SJSA1 (cell line): ENCODE measurements at places on chromosomes 6 and 20. TPM values are rescaled to one million over a fixed set of nuclear protein-coding genes. Genes with fewer than 3 reads are reported as not detected.

RBM12 gene
- total RNA-seq: 59.2 and 64.1 TPM in 2 replicates

APOM gene
- 0.75 and 1.1 TPM in 2 replicates for total RNA-seq

GRCh38 chr6:150189122-150189521, 46.3 kb downstream of the PPP1R14C start:
- no peak for DNase-seq

- no peak for DNase-seq
These were observed 73.1 kb downstream of the OR2B2 start for GRCh38 chr6:27838945-27839625.

ADGB gene
- total RNA-seq: not detected in 2 replicates

- DNase-seq: no peak
These were observed 475.2 kb upstream of the MARCKS start for GRCh38 chr6:113381959-113382358.

DPPA5 gene
- not detected in 2 replicates for total RNA-seq

DNA sequence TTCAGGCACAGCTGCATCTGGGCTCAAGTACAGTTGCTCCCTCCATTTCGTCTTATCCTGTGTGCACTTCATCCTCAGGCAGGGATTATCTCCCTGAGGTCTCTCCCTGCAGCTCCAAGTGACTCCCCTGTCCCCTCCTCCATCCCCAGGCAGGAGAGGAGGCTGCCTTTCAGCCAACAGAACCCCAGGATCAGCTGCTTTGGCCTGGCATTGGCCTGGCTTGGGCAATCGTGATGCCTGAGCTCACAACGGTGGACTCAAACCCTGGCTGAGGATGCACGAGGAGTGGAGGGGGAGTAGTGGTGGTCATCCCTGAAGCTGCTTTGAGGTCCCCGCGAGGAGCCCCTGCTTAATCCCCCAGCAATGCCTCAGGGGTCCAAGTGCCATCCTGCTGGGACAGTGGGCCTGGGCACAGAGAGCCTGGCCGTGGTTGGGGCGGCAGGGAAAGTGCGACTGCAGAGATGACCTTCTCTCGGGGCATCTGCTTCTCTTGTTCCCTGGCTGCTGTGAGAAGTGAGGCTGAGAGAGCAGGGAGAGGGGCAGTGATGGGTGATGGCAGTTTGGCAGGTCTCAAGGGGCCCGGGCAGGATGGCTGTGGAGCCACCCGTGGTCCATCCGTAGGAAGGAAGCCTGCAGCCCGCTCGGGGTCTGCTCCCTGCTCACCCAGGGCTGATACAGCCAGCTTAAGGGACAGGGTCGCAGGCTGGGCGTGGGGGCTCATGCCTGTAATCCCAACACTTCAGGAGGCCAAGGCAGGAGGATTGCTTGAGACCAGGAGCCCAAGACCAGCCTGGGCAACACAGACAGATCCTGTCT, 6.0 kb upstream of the HRH3 start:
- no peak for DNase-seq

EPB41L1 gene
- total RNA-seq: 3.5 and 4.2 TPM in 2 replicates

DNA sequence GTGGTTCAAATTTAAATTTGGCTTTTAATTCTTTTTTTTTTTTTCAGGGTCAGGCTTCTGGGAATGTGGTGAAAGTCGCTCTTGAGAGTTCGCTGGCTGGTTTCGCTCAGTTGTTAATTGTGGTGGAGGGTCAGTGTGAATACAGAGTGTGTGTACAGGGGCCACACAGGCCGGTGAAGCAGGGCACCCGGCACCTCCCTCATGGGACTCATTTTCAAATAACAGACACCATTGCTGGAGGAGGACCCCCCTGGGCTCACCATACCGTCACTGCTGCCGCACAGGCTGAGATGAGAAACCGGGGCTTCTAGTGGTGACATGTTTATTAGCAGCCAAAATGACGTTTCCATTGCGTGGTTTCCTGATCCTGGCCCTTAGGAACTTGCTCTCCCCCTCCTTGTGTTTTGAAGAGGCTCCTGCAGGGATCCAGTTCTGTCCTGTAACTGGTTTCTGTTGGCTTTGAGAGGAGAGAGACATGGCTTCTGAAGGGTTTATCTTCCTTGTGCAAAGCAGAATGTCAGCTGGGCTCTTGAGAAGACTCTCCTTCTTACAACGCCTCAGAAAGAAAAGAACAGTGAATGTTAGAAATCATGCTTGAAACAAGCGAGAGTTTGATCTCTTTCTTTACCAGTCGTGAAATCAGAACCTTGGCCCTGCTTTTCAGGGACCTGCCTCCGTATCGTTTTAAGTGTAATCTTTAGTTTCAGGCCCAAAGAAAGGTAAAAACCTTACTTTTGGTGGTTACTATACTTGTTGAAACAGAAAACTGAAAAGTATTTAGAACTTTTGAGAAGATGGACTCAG, 37.8 kb downstream of the DUSP22 start:
- no peak for DNase-seq

DNA sequence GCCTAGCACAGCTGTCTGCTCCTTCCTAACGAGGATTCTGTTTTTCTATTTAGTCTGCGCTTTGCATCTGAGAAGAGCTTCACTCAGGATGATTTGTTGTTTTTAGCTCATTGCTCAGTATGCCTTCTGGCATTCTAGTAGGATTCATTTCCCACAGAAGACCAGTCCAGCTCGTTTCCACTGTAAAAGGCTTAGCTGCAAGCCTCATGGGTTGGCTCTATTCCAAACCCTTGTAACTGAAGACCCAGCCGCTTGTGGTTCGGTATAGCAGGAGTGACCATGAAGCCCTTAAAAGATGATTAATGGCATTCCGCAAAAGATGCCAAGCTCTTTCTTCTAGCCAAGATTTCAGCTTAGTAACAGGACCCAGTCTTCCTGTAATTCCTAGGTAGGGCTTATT, 7.2 kb downstream of the ADGRF1 start:
- peak; percentile 60 for DNase-seq

CLIC5 gene
- 0.22 and 1.2 TPM in 2 replicates for total RNA-seq

DNA sequence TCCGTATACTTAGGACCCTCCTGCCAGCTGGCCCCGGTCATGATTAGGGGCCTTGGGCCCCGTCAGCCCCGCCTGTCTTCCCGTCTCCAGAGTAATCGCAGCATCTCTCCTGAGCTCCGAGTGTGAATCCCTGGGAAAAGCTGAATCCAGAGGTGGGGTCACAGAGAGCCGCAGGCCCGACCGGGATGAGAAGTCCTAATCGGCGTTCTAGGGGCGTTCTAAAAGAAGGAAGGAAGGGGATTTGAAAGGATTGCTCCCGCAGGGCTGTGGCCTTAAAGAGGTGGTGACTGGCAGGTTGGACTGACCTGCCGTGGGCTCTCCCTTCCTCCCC, 371 bp downstream of the HMGN4 start:
- no peak for DNase-seq
